ENCODE measurements at places on chromosomes 7 and 10.

- DNase-seq, result no peak
These were observed 8.6 kb upstream of the GRID2IP start for GRCh38 chr7:6559896-6560295.

DNA sequence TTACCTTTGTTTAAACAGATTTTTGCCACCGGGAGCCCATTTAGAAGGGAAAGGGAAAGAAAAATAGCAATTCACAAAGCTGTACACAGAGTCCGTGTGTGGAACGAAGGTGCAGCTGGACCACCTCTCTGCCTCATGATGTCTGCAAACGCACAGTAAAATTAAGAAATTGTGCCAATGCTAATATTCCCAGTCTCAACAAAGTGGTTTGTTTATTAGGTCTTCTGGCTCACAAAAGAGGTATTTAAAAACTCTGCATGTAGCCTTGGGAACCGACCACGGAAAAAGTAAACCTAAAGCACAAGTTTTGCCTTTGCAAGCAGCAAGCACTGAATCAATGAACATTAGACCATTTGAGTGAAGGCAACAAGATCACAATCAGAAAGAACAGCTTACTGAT, 57.7 kb downstream of the CREB3L2 start:
- DNase-seq, result no peak

- DNase-seq, result peak; percentile 67
These were observed 210.1 kb downstream of the TNS3 start for GRCh38 chr7:47371733-47372368.

- no peak for DNase-seq
These were observed 24.6 kb upstream of the ITGA8 start for GRCh38 chr10:15744217-15744865.

DNA sequence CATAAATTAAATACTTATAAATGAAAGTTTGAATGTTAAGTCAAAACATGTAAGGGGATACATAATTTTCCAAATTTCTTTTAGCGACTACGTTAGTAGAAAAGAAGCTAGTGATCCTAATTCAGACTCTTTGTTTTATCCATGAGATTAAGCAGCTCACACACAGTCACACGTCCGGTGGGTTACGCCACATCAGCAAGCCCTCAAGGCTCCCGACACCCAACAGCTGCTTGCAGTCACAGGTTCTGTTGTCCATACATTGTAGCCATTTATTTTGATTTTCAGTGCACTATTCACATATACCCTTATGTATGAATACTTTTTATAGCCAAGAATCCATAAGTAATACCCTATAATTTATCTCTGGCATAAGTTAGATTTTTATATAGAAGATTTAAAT, 39.5 kb downstream of the XRCC2 start:
- DNase-seq, result no peak

- no peak for DNase-seq
These were observed 88.8 kb downstream of the PTN start for GRCh38 chr7:137254766-137255165.

- no peak for DNase-seq
These were observed 102.4 kb upstream of the VWC2 start for GRCh38 chr7:49670991-49671390.

GRCh38 chr7:44652535-44652934, 46.1 kb downstream of the OGDH start:
- DNase-seq, result no peak

DNA sequence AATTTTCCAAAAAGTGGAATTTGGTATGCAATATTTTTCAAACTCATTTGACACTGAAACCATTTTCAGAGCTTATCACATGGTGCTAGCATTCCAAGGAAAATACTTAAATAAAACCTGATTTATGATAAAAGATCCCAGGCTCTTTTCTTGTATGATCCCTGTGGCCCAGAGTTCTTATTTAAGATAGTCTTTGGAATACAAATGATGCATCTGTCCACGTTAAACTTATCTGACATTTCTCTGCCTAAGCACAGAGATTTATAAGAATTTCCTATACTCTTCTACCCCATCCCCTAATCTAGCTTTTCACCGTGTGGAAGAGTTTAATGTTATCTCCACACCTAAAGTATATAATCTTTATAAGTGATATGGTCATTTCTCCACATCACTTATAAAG, 66.2 kb downstream of the AHR start:
- no peak for DNase-seq

- no peak for DNase-seq
These were observed 125.8 kb downstream of the DOCK4 start for GRCh38 chr7:112080441-112080840.

DNA sequence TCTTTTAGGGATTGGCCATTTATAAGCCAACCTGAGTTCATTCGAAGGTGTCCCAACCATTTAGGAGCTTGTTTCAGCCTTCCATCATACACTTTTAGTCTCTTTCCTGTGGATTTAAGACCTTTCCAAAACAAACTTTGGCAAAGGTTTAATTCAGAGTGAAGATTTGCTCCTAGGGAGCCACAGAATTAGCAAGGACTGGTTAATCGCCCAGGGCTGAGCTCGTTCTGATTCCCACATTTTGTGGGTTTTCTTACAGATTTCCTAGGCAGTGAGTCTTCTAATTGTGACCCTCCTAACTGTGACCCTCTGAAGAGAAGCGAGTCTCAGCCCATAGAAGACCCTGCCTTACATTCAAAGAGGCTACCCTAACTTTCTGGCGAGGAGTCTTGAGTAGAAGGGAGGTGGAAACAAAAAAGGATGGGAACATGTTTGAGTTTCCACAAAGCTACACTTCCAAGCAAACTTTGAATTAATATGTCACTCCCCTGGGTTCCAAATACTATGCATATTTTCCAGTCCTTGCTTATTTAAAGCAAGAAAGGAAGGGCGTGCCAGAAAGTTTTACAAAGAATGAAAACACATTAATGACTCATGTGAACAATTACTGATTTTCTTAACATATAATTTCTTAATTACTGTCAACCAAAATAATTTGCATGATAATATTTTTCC, 118.3 kb downstream of the ARID5B start:
- DNase-seq, result no peak

DNA sequence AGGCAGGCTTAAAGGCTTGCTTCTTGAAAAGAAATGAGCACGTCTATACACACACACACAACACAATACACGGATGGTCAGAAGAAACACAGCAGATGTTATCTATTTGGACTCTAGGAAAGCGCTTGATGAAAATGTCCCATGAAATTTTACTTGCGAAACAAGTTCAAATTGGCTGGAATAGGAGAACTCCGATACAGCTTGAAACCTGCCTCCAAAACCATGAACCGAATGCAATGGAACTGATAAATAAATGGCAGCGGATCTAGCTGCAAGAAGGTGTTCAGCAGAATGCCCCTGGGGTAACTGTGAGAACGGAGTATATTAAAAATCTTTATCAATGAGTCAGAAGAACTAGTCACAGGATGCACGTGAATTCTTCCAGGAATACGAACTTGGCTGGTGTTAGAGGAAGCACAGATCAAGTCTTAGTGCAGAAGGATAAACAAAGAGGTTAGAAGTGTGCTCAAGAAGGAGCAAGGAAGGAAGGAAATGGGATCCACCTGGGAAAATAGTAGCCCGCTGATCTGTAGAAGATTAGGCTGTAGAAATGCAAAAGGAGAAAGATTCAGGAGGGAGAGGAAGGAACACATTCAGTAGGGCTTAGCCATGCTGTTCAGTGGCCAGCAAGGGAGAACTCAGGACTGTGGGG, 142.0 kb upstream of the PRKCQ start:
- DNase-seq, result no peak

DNA sequence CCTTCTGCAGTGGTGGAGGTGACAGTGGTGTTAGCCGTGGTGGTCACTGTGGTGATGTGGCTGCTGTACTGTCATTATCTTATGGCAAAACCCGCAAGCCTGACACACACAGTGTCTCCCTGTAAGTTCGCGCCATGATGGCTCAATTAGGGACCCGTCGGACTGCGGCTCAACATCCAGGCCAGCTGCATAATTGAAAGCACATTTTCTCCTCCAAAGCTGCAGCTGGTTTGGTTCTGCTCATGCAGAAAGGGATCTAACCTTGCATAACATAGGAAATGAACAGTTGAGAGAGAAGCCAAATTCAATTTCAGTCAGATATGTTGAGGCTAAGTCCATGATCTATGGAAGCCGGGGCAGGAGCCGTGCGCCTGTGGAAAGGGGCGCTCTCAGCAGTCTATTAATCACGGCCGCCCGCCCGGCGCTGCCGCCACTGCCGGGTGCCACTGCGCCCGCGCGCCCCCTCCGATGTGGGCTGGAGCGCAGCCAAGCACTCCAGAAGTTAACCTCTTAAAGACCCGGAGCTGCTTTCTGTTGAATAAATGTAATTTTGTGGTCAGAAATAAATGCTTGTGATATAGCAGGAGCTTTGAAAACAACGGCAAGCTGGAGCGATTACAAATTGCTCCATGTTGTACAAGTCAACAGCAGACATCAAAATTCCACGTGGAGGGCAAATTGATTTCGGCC, 227.7 kb downstream of the CUX1 start:
- DNase-seq, result peak; percentile 52

DNA sequence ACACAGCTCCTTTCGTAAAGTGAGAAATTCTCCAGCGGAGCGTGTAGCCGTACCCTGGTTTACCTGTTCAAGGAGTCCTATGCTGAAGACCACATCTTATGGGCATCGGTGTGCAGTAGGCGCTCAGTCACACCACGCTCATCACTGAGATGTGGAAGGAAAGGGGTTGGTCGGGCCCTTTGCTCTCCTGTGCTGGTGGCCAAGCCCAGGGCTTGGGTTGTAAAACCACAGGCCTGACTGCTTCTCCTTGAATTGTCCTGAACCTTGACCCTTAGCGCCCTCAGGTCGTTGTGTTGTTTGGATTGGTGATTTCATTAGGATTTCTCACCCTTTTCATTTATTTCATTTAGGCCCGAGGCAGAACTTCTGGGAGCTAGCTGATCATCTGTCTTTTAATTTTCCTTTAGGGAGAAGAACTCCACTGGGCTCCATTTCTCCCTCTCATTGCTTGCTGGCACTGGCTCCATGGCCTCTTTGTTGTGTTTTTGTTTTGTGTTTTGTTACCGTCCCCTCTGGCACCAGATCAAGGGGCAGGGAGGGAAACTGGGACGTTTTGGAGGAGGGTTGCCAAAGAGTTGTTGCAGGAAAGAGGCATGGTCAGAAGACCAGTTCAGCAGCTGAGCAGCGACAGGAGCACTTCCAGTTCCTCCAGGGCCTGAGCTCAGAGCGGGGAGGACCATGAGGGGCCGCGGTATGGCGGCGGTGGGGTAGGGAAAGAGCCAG, 511.4 kb upstream of the GALNT17 start:
- no peak for DNase-seq

GRCh38 chr7:29289156-29290021, 94.8 kb downstream of the CHN2 start:
- DNase-seq, result peak; percentile 37
